ENCODE measurements at places on chromosomes 4 and X. TPM values are rescaled to one million over a fixed set of nuclear protein-coding genes. Genes with fewer than 3 reads are reported as not detected.

SSX3 gene
- not detected for total RNA-seq

PPP4R3C gene
- total RNA-seq, result not detected

POLN gene
- total RNA-seq, result 2.1 TPM

DNA sequence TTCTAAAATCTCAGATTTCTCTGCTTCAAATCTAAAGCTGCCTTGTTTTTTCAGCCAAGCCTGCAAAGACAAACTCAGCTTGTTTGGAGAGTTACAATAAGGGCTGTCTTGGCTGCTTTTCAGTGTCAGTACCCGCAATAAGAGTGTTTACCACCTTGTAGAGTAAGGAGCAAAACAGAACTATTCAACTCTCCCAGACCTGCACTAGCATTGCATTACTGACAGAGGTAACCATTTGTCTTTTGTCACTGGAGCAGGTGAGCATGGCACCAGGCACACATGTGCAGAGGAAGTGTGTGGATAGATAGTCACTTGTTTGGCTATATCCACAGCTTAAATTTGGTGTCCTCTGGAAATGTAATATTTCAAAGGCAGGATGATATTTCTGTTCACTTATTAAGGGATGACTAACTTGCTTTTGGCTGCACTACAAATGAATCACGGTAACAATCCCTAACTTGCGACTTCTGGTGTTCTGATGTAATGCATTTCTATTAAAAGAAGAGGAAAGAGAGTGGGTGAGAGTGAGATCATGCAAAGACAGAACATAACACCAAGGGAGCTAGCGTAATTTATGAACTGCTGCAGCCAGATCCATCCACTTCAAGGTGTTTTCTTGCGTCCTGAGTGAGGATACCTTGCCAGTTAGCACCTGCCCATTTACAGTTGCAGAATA is 38.6 kb downstream of the PTCHD1 start:
- no peak for DNase-seq

DNA sequence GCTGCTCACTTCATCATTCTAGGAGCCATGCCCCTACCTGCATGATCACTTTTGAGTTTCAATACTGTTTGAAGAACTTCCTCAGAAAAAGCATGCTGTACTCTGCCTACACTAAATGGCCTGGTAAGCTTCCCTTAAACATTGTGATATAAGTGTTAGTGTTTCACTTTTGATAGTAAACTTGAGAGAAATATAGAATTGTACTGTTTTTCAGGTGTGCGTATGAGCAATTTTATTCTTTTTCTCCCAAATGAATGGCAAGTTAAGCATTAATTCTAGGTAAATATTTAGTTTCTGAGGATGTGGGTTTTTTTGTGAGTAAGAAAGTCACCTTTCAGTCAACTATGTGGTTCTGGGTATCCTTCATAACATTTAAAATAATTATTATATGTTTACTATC is 484.5 kb downstream of the IL15 start:
- DNase-seq, result no peak

DNA sequence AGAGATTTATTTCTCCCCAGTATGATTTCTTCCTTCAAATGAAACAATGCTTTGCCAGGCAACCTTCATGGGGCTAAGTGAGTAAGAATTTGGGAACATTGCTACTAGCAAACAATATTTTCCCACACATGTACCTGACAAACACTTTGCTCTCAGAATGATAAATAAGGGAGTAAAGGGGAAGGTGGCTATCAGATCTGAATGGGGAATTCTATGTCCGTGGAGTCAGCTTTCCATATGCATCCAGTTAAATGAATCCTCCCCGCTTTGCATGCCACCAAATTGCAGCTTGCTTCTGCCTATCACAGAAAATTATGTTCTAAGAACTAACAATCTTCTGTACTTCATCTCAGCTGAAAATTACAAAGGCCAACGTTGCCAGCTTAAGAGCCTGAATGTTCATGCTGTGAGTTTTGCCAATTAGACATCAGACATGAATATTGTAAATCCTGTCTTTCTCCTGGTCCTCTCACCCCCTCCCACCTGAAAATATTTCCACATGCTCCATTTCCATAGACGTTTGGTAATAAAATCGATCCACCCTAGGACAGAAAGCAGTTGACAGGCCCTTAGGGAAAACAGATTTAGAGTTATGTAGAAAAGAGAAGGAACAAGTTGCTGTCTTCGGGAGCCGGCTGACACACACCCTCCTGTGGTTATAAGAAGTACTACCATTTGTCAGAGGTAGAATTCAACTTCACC is 6.3 kb downstream of the MEPE start:
- peak; percentile 12 for DNase-seq

- DNase-seq, result no peak
These were observed 7.2 kb downstream of the SMS start for GRCh38 chrX:21947671-21948070.

DNA sequence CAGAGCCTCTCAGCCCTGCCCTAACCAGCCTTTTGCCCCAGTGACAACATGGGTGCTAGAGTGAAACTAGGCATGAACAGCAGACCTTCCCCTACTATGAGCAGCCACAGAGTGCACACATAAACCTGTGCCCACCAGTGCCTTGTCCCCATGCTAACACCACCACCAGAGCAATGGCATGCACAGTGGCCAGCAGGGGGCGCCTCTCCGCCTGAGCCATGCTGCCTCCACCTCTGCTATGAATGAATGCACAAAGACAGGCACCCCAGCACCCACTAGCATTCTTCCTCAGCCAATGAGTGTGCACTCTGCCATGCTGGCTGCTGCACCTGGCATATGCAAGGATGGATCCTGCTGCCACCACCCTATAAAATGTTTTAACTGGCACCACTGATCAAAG is 286.9 kb upstream of the FGF16 start:
- peak; percentile 15 for DNase-seq

DNA sequence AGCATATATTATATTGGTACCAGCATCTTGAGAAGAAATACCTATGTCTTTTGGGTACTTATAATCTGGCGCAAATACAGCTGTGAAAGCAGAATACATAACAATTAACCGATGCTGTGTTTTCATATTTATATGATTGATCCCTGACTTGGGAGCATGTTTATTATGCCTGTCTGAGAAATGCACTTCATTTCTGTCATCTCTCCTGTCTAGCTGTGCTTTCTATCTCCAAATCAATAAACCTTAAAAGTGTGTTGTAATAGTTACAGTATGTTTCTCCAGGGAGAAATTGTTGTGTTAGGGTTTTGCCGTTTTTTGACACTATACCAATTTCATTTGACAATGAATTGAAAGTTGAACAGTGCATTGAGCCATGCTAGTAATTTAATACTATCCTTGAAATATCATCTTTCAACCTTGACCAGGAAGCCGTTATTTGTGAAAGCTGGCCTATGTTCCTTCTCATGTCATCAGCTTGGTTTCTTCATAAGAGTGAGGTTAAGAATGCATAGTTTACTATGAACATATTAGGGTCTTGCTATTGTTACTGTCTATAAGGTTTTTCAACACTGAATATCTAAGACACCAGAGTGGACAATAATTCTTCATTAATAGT is 206.2 kb upstream of the PCDH18 start:
- DNase-seq, result no peak

DNA sequence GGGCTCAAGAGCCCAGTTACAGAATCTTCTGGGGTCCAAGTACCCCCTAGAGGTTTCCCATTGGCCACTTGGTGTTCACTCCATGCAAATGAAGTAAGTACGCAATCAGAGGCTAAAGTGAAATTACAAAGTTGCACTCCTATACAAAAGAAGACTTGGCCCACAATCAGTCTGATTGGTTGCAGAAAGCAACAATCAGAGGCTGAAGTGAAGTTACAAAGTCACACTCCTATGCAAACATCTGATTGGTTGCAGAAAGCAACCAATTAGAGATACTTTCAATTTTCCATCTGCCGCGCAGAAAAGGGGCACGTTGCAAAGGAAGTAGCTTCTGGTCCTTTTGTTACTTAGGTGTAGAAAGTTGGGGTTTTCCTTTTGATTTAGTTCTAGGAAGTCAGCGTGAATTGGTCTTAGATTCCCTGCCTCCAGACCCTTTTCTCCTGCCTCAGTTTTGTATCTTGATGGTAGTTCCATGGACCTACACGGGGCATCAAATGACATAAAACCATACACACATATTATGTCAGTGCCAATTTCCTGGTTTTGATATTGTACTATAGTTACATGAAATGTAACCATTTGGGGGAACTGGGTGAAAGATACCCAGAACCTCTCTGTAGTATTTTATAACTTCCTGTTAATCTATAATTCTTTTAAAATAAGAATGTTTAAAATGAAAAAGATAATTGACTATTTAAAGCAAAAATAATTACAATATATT is 12.4 kb upstream of the PIN4 start:
- DNase-seq, result peak; percentile 45

DNA sequence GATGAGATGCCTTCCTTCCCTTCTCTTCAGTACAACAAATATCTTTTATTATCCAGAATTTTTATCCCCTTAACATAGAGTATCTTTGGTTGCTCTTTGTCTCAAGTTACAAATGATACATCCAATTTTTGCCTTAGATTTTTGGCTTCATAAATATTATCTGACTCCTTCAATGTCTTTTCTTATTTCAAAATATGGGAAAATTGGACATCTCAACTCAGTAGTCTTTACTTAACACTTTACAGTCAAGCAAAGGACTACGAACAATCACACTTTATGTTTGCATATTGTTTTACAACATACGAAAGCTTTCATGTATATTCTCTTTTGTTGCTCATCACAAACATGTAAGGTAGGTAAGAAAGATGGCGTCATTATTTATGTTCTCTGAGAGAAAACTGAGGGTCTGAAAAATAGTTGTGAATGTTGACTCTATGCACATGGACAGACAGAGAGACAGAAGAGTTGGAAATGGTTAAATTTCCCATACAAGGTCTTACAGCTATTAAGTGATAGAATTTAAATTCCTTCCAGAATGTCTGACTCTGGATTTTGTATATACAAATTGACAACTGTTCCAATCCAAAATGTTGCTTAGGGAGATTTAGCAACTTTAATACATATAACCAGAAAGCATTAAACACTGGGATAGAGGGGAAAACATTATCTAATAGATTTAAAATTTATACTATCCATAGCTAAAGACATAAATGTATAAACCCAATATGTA is 29.4 kb downstream of the DCHS2 start:
- no peak for DNase-seq

GRCh38 chr4:3702561-3703221 is 63.5 kb upstream of the ADRA2C start:
- DNase-seq, result no peak

DNA sequence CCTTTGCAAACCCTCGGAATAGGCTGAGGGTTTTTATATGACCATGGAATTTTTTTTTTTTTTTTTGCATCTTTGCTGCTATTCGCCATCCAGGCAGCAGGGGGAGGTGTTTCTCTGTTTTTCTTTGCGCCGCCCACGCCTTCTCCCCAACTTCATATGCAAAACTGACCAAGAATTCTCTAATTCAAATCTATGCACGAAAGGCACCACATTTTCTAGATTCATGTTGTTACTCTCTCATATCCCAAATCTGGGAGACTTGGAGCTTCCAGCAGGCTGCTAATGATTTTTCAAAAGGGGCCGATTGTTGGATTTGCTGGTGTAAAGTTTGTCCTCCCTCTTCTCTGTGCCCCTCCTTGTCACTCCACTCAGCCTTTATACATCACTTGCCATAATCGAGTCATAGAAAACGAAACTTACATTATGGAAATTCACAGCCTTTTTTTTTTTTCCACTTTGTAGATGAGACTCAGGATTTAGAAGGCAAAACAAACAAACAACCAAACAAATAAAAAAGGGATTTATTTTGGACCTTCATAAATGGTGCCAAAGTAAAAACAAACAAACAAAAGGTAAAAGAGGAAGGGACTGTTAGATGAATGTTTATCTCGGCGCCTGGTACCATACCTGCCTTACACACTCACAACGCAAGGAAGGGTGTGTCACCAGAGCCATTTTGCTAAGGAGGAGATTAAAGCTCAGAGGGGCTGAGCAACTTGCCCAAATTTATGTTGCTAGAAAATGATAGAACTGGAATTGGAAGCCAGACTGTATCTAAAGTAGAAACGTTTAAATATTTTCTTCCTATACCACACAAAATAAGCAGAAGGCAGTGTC is 29.3 kb upstream of the BOD1L1 start:
- peak; percentile 87 for DNase-seq

- no peak for DNase-seq
These were observed 1629.1 kb upstream of the IGFBP7 start for GRCh38 chr4:58739275-58739674.

DNA sequence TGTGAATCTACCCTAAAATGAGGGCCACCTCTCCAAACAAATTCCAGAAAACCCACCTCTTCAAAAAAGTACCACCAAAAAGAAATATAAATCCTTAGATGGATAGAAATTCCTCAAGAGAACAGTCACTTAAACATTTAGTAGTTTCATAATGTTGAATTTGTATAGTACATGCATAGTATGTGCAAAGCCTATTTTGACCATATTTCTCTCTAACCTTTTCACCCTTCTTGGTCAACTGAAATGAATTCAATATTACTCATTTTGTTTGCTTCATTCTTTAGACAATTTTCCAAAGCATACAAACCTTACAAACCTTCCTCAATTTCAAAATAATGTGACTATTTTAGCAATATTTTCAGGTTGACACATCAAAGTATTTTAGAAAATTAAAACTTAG is 4.1 kb downstream of the RHOXF1 start:
- DNase-seq, result no peak

DNA sequence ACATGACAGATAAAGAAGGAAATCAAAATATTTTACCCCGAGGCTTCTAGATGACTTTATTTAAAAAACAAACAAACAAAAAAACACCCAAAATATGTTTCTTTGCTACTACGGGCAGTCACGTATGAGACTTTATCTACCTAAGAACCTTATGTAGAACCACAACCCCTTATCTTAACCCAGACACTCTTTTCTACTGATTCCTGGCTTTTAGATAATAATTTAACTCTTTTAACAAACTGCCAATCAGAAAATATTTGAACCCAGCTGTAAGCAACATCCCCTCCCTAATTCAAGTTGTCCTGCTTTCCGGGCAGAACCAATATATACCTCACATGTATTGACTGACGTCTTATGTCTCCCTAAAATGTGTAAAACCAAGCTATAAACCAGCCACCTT is 15.4 kb downstream of the ELOVL6 start:
- no peak for DNase-seq

DNA sequence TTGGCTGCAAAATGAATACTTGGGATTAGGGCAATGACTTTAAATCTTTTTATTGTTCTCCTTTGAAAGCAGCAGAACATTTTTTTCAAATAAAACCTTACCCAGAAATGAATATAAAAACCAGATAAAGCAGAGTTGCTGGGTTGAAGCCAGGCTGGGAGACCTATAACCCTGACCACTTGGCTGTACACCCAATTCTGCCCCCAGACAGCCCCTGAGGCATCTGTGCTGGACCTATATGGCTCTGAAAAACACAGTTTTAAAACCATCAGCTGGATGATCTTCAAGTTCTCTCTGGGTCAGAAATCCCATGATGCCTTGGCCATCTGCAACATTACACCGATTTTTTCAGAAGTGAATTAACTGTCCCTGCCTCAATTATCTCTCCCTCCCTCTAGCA is 23.7 kb upstream of the GLRA2 start:
- DNase-seq, result no peak

Data from activated CD8-positive, alpha-beta T cell treated with anti-CD3 and anti-CD28 coated beads for 36 hours (primary cell).